ENCODE measurements at places on chromosomes 2 and 18.

GRCh38 chr2:26316845-26317244 lies 29.1 kb upstream of the SELENOI start:
- DNase-seq: no peak

- DNase-seq: no peak
Observed at GRCh38 chr2:23669413-23670244, 257.3 kb downstream of the ATAD2B start.

GRCh38 chr2:179201869-179202268 lies 62.8 kb downstream of the SESTD1 start:
- DNase-seq: no peak

DNA sequence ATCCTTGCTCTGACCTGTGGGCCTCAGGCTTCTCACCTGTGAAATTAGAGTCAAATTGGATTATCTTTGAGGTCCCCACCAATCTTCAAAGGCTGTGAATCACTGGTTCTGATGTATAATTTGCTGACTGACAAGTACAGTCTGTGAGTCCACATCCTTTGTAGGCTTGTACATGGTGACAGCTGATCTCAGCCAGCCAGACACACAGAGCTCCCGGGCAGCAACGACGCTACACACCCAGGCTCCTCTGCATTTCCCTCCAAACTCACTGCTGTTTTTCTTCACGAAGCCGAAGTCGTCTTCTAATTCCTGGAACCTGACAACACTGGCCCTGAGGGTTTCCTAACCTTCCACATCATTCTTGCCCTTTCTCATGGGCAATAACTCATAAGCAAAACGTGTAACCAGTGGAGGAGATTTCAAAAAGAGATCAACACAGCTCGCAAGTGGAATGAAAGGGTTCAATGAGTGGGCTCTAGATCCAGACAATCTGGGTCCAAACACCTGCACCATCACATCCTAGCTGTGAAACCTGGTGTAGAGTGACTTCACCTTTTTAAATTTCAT lies 37.9 kb upstream of the EVA1A start:
- no peak for DNase-seq

DNA sequence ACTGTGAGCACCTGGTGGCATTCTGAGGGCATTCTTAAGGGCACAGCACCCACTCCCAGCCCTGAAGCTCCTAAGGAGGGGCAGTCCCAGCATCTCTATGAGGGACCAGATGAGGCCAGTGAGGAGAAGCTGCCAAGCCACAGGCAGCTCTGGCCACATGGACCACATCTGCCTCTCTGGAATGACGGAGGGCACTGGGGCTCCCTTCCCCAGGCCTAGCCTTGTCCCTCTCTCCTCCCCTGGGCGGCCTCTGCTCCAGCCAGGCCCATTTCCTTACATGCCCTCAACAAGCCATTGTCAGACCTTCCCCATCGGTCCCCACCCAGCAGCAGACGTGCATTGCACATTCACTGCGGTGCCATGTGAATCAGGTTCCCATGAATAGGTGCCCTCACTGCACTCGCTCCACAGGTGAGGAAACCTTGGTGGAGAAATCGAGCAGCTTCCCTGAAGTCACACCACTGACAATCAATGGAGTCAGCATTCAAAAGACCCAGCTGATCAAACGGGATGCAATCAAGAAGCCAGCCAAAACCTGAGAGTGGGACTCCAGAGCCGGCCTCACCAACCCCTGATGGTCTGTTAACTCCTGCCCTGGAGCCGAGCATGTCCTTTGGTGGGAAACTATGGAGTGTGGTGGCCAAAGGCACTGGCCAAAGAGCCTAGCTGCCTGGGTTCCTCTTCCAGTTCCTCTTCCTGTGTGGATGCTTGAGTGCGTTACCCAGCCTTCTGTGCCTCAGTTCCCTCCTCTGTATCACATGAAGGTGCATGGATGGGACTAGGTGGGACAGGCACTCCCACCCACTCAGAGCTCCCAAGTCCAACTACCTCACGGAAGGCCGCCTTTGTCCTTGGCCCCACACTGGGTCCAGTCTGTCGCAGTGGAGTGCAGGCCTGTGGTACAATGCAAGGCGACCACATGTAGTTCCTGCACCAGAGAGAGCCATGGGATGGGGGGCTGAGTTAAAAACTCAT lies 147.3 kb downstream of the ZFP36L2 start:
- DNase-seq: no peak

DNA sequence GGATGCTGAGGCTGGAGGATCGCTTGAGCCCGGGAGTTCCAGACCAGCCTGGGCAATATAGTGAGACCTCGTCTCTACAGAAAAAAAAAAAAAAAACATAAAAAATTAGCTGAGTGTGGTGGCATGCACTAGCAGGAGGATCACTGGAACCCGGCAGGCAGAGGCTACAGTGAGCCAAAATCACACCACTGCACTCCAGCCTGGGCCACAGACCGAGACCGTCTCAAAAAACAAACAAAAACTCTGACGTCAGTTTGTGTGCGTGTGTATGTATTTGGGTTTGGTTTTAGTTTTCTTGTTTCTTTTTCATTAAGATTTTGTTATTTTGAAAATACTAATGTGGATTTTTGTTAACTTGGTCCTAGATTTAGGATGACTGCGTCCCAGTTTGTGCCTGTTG lies 19.0 kb downstream of the CEP68 start:
- DNase-seq: no peak

DNA sequence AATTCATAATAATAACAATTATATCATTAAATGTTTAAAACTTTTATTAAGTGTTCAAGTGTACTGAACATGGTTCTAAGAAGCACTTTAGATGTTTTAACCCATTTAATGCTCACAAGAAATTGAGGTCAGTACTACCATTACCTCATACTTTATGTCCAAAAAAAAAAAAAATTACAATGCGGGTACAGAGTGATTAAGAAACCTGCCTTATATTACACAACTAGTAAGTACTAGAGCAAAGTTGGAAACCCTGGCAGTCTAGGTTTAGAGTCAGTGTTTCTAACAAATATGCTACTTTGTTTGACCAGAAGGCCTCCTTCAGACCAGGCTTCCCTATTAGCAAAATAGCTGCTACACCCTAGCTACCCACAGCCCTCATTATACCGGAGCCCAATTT lies 28.5 kb downstream of the PLEKHM3 start:
- no peak for DNase-seq

- no peak for DNase-seq
Observed at GRCh38 chr2:241592126-241592845, 33.7 kb downstream of the BOK start.

DNA sequence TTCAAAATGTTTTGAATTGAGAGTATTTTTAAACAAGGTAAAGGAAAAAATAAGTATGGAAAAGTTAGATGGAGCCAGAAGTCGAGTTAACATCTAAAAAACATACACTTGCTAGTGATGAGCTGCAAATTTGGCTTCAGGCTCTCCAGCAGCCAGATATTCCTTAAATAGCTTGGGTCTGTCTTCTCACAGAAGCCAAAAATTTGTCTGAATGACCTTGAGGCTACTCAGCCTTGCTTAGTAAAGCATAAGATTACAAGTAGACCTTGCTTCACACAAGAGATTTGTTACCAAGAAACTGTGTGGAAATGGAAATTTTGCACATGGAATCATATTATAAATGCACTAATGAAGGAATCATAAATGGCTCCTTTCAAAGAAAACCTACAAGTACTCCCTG lies 40.8 kb upstream of the GRB14 start:
- DNase-seq: no peak

DNA sequence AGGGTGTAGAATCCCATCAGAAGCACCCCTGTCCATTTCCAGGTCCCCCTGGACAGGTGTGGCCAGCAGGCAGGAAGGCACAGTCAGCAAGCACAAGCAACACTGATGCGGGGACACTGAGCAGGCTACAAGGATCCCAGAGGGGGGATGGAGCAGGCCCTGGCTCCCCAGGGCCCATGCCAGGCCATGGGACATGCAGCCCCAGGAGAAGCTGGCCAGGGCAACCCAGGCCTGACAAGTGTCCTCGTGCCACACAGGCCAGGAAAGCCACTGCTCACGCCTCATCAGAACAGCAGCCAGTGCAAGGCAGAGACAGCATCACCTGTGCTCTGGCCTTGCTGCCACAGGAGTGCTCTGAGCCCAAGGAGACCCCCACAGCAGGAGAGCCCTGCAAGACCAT lies 14.1 kb upstream of the GPC1 start:
- no peak for DNase-seq

DNA sequence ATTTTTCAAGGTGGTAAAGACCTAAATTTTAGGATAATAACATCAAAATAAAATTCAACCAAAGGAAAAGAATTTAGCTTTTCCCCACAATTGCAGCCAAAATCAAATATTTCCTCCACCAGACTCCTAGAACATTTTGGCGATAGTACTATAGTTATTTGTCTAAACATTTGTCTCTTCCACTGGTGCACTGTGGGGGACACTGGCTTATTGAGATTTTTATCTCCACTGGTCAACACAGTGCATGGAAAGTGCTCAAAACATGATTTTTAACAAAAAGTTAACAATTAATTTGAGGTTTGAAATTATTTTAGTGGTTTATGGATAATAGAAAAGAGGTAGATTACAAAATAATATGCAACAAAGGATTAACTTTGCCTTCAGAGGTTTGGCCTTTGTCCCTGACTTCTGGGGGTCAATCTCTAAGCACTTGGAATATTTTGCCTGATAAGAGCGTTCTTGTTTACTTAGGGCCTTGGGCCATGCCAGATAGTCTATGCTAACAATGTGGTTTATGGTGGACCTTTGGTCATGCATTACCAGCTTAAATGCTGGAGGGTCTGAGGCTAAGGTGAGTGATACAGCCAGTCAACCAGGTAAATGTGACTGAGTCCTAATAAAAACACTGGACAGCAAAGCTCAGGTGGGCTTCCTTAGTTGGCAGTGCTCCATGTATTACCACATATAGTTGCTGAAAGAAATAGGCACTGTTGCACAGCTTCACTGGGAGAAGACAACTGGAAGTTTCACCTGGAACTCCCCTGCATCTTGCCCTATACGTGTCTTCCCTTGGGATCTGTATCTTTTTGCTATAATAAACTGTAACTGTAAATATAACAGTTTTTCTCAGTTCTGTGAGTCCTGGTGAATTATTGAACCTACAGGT lies 67.2 kb upstream of the SATB2 start:
- no peak for DNase-seq

- DNase-seq: no peak
Observed at GRCh38 chr18:23716966-23717365, 27.7 kb downstream of the LAMA3 start.

GRCh38 chr2:41111836-41112627 lies 660.1 kb upstream of the SLC8A1 start:
- no peak for DNase-seq

- DNase-seq: no peak
Observed at GRCh38 chr2:62147610-62148301, 48.2 kb upstream of the B3GNT2 start.

DNA sequence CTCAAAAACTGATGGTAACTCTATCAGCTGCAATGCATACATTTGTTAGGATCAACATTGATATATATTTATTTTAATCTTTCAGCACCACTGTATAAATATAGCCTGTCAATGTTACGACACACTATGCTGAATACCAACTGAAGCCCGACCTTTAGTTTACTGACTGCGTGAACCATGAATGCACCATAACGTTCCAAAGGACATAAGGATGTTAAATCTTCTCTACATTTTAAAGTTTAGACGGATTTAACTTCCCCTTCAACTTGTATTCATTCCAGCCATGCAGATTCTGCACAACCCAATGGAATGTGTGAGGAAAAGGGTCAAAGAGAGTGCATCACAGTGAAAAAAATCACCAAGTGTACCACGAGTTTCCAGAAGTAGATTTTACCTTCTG lies 489.5 kb downstream of the IRS1 start:
- DNase-seq: no peak

DNA sequence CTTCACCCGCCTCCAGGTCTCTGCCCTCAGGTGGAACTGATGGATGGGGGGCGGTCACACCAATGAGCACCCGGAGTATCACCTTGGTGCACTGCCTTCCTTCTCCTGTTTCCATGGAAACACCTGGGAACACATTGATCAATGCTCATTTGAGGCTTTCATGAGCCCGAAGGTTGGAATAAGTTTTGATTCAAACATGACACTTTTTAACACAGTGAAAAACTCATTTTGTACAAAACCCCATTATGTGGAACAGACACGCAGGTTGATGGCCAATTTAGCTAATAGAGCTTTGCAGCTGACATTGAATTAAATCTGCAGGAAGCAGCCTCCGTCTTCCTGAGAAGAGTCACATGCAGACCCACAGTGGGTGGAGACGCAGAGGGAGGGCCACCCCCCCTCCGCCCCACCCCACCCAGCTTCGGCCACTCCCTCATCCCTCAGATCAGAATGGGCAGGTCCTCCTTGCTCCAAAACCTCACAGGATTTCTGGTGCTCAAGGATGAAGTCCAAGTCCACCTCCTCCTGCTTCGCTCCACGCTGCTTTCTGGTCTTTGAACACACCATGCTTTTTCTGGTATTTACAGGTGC lies 96.0 kb upstream of the MYCN start:
- no peak for DNase-seq

DNA sequence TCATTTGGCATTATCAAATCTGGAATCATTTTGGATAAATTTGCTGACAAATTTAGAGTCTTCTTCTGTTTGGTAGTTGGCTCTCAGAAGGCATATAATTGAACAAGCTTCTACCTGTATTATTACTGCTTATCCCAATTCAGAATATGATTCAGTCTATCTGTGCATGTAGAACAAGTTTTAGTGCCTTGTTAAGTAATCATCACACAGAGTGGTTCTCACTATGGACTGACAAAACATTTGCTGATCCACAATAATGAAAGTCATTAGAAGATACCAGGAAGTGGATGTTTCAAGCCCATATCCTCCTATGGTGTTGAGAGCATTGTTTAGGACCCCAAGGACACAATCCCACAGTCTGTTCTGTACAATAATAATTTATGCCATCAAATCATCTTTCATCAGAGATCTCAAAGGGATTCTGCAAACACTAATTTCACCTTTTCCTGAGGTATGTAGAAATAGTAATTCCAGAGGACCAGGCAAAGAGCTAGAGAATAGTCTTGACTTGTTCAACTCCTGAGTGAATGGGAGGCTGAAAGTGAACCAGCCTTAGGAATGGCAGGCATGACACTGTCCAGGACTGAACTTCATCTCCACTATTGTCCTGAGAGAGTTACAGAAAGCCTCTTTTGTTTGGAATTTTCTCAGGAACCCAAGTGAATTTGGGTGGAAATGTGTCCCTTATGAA lies 29.6 kb upstream of the DSC1 start:
- no peak for DNase-seq

GRCh38 chr18:48866856-48867255 lies 83.9 kb downstream of the SMAD7 start:
- DNase-seq: no peak

All from CD4-positive, alpha-beta T cell treated with Interleukin-15 for 4 hours (primary cell).